NCI-H1694 treated with DMSO at 0.1 percent for 48 hours (cell line): ENCODE measurements at places on chromosomes 2 and 18.
A peak's percentile ranks its signal among the peaks of the same experiment; 100 is the strongest.

DNA sequence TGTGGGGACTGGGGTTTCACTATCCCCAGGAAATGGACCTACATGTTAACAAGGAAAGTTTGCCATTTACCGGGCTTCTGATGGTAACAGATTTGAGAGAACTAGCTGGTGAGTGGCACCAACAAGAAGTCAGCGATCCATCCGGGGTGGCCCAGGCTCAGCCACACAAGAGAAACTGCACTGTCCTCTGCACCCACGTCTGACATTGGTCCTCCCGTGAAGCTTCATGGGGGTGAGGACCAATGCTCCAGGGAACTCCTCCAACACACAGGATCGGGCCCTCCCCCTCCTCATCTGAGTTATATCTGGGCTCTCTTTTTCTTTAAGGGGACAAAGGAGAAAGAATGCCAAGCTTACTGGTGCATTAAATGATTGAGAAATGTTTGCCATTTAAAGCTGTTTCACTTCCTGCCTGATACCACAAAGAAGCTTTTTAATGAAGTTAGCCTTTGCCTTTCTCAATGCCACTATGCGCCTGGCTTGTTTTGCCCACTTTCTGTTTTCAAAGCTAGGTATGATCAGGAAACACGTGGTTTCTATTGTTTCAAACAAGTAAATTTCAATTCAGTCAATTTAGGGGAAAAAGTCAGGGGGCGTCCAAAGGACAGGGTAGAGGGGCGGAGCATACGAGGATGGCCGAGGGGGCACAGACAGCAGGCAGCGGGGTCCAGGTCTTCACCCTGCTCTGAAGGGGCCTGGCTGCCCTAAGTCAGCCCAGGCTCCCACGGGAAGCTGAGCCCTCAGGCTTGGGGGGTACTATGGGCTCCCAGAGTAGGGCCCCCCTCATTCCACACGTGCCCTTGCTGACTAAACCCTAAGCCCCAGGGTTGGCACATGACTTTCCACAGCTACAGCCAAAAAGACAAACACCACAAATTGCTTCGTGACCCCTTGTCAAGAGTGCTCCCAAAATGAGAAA, 204.0 kb upstream of the ID2 start:
- DNase-seq, result no peak

DNA sequence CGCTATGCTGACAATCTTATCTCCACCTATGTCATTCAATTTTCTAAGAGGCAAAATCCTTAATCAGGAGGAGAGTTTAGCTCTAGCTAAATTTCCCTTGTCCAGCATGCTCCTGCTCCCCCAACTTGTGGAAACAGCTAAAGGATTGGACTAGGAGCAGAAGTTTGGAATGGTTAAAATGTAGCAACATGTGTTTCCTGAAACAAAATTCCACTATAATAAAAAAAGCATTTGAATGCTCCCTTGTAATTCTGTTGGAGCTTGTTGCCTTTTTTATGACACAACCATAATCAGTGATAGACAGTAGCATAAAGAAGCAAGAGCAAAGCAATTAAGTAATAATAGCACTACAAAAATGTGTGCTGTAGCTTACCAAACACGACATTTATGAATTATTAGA, 6.9 kb downstream of the ACTR3 start:
- DNase-seq, result no peak

- no peak for DNase-seq
Measured at GRCh38 chr2:70516596-70516995, 37.0 kb downstream of the TGFA start.

DNA sequence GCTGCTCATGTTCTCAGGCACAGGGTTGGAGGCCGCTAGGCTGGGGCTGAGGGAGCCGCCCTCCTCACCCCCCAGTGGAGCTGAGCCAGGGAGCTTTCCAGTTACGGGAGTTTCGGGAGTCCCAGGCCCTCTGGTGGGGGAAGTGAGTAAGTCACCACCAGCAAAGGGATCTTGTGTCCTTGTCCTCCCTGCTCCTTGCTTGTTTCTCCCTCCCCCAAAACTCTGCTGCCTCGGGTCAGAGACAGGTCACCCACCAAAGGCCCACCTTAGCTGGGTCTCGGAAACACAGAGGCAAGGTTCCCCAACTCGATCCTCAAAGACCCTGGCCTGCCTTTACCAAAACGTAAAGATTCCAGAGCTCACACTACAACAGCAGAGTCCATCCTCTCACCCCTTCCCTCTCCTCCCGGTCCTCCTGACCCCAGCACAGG, 60.5 kb upstream of the POMC start:
- peak; percentile 74 for DNase-seq

- no peak for DNase-seq
Measured at GRCh38 chr2:108348816-108349570, 28.8 kb upstream of the SULT1C4 start.

- peak; percentile 20 for DNase-seq
Measured at GRCh38 chr2:175030380-175031271, 25.4 kb upstream of the CHN1 start.

DNA sequence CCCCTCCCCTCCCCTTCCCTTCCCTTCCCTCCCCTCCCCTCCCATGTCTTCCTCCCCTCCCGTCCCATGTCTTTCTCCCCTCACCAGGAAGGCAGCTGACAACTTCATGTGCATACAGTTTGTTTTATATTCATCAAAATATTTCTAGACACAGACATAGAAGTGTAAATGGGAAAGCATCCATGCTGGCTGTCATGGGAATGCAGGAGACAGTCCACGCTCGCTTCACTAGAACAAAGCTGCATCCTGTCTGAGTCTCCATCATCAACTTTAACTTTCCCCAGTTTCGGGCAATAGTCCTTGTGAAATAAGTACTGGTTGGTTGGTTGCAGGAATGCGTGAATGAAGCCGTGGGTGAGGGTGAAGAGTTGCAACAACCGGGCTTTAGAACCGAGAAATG, 226.9 kb downstream of the DCDC2C start:
- no peak for DNase-seq

- no peak for DNase-seq
Measured at GRCh38 chr18:61352611-61353010, 19.4 kb downstream of the CDH20 start.

DNA sequence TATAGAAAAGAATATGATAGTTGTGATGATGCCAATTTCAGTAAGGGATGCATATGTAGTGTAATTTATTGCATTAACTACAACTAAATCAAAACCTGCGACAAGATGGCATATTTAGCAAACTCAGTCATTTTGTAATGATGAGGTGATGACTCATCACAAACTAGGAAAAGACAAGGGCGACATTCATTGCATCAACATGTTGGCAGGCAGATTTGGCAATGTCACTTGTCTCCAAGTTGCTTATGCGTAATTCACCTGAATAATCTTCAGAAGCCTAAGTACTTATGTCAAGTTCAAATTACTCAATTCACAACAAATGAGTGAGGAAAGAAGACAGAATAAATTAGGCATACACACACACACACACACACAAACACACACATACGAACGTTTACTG, 273.2 kb upstream of the RGPD4 start:
- no peak for DNase-seq

DNA sequence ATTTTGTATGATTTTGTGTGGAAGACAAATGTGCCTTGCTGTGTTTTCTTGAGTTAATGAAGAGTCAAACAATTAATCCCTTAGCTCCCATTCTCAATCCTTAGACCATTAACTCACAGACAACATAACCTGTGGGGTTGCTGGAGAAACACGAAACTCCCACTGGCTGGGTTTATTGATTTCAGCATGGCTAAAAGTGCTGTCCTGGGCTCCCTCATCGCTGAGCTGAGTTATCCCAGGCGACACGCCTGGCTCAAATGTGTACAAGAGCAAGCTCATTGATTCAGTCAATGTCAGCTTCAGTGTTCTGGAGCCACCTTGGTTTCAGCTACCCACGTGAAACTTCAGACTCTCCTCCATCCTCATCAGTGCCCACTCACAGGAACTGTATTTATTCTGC, 896.1 kb downstream of the CNTNAP5 start:
- DNase-seq, result no peak

- no peak for DNase-seq
Measured at GRCh38 chr2:59196491-59196890, 955.4 kb upstream of the FANCL start.

DNA sequence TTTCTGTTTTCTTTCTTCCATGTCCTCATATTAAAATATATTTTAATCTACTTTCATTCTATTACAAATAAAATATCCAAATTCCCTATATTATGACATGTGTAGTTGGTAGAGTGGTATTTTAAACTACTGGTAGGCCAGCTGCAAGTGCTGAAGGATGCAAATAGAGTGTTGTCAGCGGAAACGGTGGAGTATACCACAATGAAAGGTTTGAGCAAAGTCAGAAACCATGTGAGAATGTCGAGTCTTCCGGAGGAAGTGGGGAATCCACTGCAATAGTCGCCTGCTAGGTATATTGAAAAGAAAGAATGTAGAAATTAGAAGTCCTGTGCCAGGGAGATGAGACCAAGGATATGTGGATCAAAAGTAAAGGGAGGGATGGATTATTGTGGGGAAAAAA, 373.9 kb downstream of the DSEL start:
- no peak for DNase-seq

DNA sequence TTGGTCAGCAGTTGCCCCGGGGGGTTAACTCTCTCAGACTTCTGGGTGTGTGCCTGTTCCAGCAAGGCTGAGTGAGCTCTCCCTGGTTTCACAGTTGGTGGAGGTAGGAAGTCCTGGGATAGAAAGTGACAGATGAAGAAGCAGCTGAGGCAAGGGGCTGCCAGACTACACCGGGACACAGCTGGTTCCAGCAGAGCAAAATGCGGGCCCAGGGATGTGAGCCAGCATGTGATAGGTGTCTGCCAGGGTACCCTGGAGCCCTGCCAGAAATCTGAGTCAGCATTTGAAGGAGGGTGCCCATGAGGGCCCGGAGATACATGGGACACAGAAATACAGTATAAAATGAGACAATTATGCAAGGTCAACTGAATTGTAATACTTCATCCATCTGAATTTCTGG, 79.3 kb upstream of the LGALSL start:
- DNase-seq, result no peak

GRCh38 chr2:240374085-240374907, 61.2 kb upstream of the GPC1 start:
- DNase-seq, result no peak

- no peak for DNase-seq
Measured at GRCh38 chr2:219210886-219211362, 4.3 kb downstream of the ZFAND2B start.

GRCh38 chr2:231545105-231545902, 15.1 kb upstream of the NMUR1 start:
- DNase-seq, result no peak

DNA sequence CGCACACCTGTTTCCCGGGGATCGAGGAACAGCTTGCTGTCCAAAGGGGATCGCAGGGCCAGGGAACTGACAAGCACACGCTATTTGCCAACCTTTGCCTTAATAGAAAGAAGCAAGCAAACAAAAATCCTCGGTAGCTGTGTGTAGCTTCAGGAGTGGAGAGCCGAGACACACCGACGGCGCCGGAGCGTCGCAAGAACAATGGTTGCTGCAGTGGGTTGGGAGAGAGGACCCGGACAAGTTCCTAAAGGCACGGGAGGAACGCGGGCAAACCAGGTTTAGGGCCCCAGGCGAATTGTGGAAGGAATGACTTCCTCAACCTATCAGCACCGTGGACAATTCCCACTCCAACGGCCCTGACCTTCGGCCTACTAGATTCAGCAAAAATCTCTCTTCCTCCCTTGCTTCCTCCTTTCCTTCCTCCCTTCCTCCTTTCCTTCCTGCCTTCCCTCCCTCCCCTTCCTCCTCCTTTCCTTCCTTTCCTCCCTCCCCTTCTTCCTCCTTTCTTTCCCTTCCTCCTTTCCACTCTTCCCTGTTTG, 4.9 kb upstream of the NEUROD1 start:
- no peak for DNase-seq

DNA sequence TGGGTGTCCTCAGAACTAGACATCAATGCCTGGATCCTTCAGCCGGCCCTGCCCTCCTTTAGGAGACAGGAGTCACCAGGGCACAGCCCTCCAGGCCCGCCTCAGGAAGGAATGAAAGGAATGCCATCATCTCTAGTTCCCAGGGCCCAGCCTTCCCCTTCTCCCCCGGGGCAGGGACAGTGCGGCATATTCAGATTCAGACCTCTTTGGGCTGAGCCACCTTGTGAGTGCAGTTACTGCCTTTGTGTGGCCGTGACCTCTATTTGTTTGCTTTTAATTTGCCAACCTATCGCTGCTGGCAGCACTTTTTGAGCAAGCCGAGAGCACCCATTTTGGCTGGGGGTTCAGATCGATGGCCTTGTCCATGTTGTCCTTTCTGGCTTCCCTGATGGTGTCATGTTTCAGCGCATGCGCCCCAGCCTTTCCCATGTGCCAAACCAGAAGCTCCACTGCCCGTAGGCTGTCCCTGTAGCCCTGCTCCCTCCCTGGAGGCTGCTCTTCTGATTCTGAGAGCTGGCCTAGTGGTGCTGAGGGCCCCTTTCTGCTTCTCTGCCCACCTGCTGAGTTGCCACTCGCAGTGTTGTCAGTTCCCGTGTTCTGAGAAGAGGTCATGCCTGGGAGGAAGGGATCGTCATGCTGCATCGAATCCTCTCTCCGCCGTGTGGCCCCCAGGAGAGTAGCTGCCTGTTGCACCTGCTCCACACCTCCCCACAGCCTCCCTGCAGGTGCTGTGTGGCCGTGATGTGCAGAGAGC, 10.9 kb downstream of the ANKRD23 start:
- DNase-seq, result no peak
